Stimulated activated CD4-positive, alpha-beta T cell treated with anti-CD3 and anti-CD28 coated beads, Interleukin-4, amount 100 ng/mL, for 4 hours (primary cell): ENCODE measurements at places on chromosomes 7 and 10.

- DNase-seq = no peak
Observed at GRCh38 chr10:74753442-74754211, 72.8 kb upstream of the KAT6B start.

DNA sequence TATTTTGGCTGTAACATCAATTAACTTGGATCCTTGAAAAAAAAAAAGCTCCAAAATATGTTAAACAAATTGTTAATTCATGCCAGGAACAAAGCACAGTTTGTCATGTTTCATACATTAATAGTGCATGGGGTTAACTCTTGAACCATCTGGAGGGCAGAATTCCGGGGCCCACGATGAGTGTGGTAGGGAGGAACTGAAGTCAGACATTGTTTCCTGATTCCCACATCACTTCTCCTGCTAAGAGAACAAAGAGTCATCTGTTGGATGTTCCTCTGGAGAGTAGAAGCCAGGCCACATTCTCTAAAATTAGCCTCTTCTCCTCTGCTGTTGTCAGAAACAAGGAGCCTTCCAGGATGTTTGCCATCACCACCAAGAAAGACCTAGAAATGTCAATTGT, 54.6 kb downstream of the TMEM178B start:
- DNase-seq = no peak

- no peak for DNase-seq
Observed at GRCh38 chr7:28544453-28545117, 132.3 kb downstream of the CREB5 start.

GRCh38 chr10:78028438-78029268, 662 bp downstream of the POLR3A start:
- DNase-seq = no peak

- DNase-seq = no peak
Observed at GRCh38 chr7:14438366-14438765, 448.9 kb upstream of the ETV1 start.

- no peak for DNase-seq
Observed at GRCh38 chr10:49271346-49271745, 27.6 kb upstream of the C10orf71 start.

DNA sequence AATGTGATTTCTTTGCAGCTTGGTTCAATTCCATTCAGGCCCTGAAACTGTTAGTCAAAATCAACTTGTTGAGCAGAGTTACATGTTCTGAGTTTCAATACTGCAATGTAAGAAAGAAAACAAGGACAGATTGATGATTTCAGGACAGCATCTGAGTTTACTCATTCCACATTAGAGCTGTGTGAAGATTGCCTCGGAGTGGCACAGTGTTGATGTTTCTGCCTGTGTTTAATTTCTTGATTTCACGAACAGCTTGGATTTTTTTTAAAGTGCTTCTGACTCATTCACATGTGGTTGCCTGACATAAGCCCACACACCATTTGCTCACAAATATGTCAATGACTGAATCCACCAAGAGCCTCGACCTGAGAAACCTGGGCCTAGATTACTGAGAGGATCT, 101.2 kb upstream of the PARD3 start:
- DNase-seq = no peak

- DNase-seq = no peak
Observed at GRCh38 chr10:44334621-44335184, 50.2 kb downstream of the CXCL12 start.

GRCh38 chr10:47207281-47207615, 92.7 kb upstream of the GDF10 start:
- DNase-seq = no peak

DNA sequence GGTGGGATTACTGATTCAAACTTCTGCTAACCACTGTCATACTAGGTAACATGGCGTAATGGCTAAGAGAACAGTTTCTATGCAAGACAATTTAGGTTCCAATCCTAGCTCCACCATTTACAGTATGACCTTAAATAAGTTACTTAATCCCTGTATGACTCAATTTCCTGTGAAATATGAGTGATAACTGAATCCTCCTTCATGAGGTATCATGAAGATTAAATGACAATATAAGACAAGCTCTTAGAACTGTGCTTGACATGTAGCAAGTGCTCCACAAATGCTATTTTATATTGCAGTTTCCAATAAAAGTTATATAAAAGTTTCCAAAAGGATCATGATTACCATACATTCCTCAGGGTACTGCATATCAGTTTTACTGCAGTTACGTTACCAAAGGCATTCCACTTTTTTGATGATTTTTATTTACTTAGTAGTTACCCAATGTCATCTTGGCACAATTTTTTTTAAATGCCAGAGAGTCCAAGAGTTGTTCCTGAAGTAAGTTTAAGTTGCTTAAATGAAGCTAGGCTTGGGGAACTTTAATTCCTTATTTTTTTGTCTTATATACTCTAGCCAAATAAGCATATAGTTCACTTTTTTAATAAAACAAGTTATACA, 7.1 kb downstream of the DOCK4 start:
- no peak for DNase-seq

DNA sequence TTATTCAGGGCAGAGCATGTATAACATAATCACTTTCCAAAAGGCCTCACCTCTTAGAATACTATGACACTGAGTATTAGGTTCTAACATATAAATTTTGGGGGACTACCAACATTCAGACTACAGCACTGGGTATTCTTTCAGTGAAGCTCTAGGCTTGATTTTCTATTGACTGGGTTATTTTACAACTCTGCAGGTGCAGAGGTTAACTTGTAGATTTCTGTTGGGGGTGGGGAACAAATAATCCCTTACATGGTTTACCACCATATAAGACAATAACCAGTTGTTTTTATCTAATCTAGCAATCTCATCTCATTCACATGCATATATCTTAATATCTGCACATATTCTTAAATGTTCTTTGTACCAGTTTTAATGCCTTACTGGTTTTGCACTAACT, 73.9 kb downstream of the ATE1 start:
- DNase-seq = no peak

- peak; percentile 60 for DNase-seq
Observed at GRCh38 chr7:130486114-130486953, 5.6 kb upstream of the MEST start.

DNA sequence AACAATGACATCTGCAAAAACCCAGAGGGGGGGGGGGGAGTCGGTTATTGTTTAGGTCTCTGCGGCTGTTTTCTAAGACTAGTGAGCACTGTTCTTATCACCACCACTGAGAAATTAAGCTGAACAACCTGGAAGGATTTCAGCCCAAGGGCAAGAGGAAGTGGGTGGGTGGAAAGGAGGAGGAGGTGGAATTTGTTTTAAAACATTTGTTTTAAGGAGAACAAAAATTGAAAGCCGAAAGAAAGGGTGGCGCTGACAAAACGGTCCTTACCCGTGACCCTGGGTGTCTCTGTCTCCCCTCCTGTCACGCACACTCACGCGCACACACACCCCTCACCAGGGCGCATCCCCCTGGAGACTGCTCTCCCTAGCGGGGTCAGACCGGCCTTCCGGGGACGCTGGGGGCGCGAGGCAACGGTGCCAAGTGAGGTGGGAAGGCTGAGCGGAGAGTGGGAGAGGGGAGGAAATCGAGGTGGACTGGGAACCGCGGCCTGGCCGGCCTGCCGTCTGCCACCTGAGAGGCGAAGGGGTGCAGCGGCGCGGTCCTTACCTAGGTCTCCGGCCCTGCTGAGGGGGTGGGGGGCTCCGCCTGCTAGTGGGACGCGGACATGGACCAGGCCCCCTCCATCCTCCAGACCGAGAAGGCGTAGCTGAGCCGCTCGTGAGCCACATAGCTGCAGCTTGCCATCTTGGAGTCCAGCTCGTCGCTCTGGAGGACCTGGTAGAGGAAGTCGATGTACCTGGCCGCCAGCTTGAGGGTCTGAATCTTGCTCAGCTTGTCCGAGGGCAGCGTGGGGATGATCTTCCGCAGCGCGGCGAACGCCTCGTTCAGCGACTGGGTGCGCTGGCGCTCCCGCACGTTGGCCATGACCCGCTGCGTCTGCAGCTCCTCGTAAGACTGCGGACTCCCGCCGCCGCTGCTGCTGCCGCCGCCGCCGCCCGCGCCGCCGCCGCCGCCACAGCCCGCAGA, 1.0 kb downstream of the TWIST1 start:
- no peak for DNase-seq

DNA sequence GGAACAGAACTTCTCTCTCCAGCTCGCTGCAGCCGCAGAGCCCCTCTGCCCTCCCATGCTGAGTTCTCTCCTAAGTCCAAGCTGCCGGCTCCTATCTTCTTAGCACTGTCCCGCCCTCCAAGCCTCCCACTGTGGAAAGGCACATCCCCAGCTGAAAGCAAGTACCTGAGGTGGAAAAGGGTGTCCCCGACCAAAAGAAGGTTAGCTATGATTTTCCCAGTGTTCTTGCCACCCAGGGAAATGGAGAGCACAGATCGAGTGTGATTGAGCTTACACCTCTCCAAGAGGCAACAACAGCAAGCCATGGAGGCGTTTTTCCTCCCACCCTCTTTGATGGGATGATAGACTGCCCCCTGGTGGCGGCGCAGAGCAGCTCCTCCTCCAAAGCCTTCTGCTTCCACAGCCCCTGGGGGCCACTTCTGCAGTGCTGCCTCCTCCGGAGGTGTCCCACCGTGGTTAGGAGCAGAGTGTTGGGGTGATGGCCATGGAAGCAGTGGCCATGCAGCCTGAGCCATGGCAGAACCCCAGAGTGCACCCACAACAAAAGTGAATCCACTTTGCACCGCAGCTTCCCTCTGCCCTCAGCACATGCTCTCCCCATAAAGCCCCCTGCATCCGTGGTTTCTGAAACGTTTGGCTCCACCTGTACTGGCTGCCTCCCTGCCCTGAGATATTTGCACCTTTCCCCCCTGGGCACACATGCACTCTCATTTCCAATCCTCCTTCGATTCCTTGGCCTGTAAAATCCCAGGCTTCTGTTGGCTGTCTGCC, 143.1 kb upstream of the STK17A start:
- peak; percentile 41 for DNase-seq

GRCh38 chr7:70616821-70617220, 515.1 kb upstream of the GALNT17 start:
- no peak for DNase-seq
